CD4-positive, alpha-beta T cell (primary cell): ENCODE measurements at places on chromosomes 2 and 18. TPM values are rescaled to one million over a fixed set of nuclear protein-coding genes. Genes with fewer than 3 reads are reported as not detected.

DNA sequence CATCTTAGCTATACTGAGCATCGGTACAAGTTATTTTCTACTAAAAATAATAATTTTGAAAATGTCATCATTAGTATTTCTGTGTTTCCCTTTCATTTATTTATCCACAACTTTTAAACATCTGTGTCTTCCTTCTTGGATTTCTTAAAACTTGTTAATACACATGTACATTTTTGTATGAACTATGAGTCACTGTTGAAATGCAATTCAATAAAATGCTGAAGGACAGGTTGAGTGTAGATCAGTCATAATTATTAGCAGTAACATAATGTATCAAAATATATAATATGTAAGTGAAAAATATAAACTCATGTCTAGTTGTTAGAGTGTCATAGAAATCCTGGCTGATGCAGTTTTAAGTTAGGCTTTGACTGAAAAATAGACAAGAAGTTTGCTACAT lies 115.9 kb downstream of the MEIS1 start:
- DNase-seq, result no peak

Gene GULP1
- not detected for total RNA-seq

- no peak for DNase-seq
Measured at GRCh38 chr18:58858591-58859468, 5.8 kb upstream of the ZNF532 start.

- no peak for DNase-seq
Measured at GRCh38 chr2:46002507-46002883, 294.7 kb upstream of the EPAS1 start.

Gene TOGARAM2
- total RNA-seq, result 2.0 TPM

Gene SCN7A
- not detected for total RNA-seq

Gene NAT8
- not detected for total RNA-seq

Gene MROH2A
- not detected for total RNA-seq

DNA sequence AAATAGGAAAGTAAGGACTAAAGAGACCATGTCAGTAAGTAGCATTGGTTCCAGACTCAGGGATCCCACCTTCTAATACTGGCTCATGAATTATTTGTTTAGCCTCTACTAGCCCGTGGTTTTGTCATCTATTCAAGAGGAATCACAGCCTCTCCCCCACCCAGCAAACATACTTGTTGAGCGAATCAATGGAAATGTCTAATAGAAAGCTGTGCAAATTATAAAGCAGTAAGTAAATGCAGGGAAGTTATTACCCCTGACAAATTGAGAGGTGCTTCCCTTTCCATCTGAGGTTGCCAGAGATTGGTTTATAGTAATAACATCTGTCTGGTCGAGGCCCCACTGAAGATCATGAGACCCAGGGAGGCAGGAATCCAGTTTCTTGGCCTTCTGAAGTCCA lies 219.3 kb upstream of the OSR1 start:
- DNase-seq, result no peak

- DNase-seq, result no peak
Measured at GRCh38 chr18:24930971-24931370, 421.0 kb downstream of the ZNF521 start.

GRCh38 chr2:230904856-230905447 lies 20.1 kb downstream of the GPR55 start:
- DNase-seq, result no peak

DNA sequence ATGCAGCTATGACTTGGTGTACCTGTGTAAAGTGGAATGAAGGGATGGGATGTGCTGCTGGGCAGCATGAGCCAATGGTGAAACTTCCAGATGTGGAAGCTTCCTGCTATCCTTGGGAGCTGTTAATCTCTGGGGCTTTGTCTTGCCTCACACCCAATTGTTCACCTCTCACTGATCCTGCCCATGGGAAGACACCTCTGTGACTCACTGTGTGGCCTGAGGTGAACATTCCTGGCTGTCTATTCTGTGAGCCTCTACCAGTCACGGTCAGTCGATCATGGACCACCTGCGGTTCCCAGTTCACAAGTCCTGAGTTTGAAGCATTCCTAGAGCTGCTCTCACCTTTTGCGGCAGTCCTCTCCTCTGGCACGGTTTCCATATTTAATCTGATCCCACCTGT lies 12.1 kb downstream of the NEURL3 start:
- no peak for DNase-seq

GRCh38 chr2:109560265-109560664 lies 53.5 kb downstream of the SEPTIN10 start:
- no peak for DNase-seq

DNA sequence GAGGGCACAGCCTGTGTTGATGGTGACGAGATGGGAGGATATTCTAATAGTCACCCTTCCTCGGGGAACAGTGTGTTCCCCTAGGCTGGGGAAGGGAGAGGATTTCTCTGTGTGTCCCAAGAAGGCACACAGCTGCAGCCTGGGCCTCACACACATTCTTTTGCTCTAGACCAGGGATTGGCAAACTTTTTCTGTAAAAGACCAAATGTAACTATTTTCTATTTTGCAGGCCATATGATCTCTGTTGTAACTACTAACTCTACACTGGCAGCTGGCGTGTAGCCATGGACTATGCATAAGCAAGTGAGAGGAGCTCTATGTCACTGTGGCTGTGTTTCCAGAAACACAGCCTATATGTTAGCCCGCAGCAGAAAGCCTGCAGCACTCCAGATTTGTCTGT lies 65.8 kb downstream of the ARHGAP28 start:
- DNase-seq, result no peak

- no peak for DNase-seq
Measured at GRCh38 chr18:10318691-10318970, 135.8 kb upstream of the APCDD1 start.

DNA sequence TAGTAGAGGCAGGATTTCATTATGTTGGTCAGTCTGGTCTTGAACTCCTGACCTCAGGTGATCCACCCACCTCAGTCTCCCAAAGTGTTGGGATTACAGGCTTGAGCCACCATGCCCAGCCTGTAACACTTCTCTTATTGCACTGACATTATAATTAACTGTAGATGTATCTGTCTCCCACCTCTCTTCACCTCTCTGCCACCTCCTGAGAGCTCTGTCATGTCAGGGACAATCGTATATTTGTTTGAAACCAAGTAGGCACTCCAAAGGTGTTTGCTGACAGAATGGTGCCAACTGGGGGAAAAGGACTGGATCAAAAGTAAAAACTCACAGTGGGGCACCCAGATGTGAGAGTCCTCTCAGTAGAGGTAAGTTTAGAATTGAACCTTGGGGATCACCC lies 17.3 kb upstream of the ME2 start:
- no peak for DNase-seq
